GM23248 (cell line): ENCODE measurements at places on chromosomes 11 and 22.

DNA sequence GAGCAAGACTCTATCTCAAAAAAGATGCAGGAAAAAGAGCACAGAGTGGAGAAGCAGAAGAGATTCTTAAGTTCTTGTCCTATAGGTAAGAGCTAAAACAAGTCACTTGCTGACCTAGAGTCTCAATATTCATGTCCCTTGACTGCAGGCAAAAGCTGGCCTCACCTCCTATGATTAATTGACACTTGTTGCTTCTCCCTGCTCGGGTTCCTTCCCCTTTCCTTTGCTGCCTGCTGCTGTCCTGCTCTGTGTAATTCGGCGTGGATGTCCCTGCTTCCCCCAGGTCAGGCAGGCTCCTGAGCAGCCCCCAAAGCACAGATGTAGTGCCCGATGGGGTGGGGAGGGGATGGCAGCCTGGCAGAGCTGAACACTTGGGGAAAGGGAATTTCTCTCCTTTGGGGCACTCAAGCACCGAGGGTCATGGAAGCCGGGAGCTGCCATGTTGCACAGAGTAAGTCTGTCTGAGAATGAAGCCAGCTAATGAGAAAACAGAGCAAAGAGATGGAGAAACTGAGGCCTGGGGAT lies 60.8 kb upstream of the NUP50 start:
- DNase-seq: no peak

DNA sequence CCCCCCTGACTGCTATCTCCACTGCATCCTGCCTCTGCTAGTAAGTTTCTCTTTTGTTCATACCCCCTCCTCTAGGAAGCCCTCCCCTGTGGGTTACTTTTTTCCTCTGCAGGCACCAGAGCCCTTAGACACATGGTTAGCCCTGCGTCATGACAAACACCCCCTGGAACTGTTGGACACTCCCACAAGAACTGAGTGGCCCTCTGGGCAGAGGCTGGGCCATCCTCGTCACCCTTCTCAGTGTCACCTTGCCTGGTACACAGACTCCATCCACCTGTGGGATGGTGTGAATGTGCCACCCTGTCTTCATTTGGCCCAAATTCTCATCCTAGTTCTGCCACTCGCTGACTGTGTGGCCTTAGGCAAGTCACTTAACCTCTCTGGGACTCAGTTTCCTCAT lies 4.1 kb upstream of the RAB3IL1 start:
- no peak for DNase-seq

- no peak for DNase-seq
These were observed 487.8 kb downstream of the BUD13 start for GRCh38 chr11:116285026-116285425.

GRCh38 chr11:1435820-1436467 lies 46.2 kb downstream of the BRSK2 start:
- DNase-seq: no peak

GRCh38 chr22:36865346-36865745 lies 4.5 kb downstream of the NCF4 start:
- DNase-seq: peak; percentile 55

DNA sequence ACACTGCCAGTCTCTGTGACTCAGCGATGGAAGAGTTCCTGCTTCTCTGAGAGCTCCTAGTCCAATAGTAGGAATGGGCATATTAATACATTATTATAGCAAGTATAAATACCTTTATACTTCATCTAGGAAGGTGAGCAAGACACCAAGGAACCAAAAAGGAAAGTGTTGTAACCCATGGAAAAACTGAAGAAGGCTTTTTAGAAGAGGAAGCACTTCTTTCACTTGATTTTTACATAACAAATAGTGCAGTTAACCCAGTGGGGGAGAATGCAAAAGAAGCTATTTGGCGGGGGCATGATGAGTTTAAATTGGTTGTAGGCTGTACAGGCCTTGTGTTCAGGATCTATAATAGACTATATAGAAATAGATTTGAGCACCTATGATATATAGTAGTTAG lies 31.2 kb upstream of the C11orf87 start:
- DNase-seq: peak; percentile 26

GRCh38 chr22:45298934-45299505 lies 10.7 kb upstream of the FAM118A start:
- DNase-seq: no peak

- DNase-seq: no peak
These were observed 45.7 kb downstream of the KCNQ1OT1 start for GRCh38 chr11:2653930-2654739.

DNA sequence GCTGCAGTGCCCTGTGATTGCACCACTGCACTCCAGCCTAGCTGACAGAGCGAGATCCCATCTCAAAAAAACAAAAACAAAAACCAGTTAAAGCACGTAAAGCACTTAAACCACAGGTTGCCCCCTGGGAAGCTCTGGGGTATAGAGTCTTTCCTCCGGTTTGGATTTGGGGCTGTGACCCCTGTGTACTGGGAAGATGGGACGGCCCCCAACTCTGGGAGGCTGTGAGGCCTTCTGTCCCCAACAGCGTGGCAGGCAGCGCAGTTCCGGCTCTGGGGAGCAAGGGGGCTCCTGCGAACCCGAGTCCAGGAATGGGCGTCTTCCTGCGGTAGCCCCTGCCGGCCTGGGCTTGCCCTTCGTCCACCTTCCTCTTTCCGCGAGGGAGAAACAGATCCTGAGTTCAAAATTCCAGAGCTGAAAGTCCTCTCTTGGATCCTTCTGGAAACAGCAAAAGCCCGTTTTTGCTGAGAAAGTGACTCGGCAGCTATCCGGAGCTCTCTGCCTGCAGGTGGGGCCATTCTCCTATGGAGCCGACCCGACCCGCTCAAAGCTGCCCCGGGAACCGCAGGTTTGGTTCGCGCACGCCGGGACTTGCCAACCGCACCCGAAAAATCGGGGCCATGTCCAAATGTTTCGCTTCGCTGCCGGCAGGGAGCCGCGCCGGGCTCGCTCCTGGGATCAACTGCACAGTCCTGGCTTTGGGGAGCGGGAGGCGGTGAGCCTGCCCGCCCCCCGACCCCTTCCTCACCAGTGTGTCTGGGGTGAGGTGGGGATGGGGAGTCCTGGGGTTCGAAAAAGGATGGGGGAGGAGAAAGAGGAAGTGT lies 36.3 kb upstream of the POLA2 start:
- DNase-seq: peak; percentile 85

DNA sequence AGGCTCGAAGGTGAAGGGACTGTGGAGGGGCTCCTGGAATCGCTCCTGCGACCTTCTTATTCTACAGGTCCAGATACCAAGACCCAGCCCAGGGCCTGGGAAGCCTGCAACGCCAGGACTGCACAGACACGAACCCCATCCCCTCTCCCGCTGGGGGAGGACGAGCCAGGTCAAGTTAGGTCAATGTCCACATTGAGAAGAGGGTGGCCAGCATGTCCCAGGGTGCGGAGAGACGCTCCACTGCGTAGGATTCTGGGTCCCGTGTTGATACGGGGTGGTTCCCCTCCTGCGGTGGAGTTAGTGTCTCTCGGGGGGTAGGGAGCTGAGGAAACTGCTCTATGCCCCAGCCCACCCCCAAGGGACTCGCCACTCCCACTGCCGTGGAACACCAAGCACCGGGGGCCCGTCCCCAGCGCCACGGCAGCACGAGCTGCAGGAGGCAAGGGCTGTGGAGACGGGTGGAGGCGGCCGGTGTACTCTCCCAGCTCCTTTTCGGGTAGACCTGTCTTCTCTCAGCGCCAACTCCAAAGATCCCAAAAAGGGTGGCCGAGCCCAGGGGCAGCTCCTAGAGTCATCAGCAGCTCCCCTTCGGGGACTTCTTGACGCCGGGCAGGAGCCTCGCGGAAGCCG lies 1.6 kb downstream of the GSC2 start:
- no peak for DNase-seq

DNA sequence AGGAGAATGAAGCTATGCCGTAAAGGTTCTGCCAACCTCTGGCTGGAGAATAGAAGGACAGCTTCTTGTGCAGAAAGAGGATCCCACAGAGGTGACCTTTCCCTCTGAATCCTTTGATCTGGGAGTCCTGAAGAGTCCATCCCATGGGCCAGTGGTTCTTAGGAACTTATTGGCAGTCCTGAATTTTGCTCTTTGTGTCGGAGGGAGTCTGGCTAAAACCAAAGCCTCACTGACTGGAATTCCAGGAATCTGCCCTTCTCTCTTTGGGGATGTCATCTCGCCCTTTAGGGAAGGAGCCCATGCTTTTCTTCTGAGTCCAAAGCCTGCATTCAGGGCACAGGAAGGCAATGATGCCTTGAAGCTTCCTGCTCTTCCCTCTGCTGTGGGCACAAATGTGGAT lies 45.5 kb downstream of the PKNOX2 start:
- no peak for DNase-seq
